Hematopoietic multipotent progenitor cell treated with erythropoietin and hydrocortisone succinate and interleukin-3 and kit ligand, for 6 days (in vitro differentiated cells): ENCODE measurements at places on chromosomes 4 and X.

GRCh38 chr4:26748811-26749210 lies 111.8 kb upstream of the STIM2 start:
- peak; percentile 26 for DNase-seq

GRCh38 chrX:107730991-107731766 lies 44.4 kb downstream of the TSC22D3 start:
- peak; percentile 32 for DNase-seq

- DNase-seq = no peak
These were observed 4.6 kb downstream of the TMEM255A start for GRCh38 chrX:120306630-120307029.

- no peak for DNase-seq
These were observed 48.6 kb downstream of the BMPR1B start for GRCh38 chr4:94806376-94806775.

DNA sequence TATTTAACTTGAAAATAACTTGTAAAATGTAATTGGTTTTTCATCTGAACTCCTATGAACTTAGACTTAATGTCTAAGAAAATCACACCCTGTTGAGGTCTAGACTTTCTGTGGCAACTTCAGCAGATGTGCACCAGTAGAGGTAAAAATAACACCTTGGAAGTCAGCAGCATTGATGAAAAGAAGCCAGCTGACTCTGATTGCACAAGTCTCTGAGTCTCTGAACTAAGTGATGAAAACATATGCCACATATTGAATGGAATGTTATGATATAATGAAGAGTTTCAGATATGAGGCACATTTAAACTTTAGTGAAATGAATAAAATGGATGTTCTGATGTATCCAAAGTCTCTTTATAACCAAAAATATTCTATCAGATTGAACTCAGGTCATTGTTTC lies 155.4 kb downstream of the GPM6A start:
- no peak for DNase-seq

- DNase-seq = no peak
These were observed 45.6 kb upstream of the PABPC5 start for GRCh38 chrX:91389026-91389425.

- peak; percentile 58 for DNase-seq
These were observed 2.4 kb upstream of the PCDH10 start for GRCh38 chr4:133146574-133147241.

DNA sequence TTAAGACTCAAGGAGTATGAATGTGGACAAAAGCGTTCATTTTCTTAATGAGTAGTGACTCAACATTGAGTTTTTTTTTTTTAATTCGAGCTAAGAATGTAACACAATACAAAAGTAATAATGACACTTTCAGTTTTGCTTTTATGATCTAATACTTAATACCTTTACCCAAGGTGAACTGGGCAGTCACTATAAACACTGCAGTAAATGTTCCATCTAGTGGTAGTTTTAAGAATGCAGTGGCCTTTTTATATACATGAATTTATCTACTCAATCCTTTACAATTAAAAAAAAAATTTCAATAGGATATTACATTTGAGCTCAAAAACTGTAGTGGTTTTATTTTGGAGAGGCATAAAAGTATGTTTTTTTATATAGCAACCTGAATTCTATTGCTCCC lies 33.9 kb downstream of the PDK3 start:
- DNase-seq = peak; percentile 64

DNA sequence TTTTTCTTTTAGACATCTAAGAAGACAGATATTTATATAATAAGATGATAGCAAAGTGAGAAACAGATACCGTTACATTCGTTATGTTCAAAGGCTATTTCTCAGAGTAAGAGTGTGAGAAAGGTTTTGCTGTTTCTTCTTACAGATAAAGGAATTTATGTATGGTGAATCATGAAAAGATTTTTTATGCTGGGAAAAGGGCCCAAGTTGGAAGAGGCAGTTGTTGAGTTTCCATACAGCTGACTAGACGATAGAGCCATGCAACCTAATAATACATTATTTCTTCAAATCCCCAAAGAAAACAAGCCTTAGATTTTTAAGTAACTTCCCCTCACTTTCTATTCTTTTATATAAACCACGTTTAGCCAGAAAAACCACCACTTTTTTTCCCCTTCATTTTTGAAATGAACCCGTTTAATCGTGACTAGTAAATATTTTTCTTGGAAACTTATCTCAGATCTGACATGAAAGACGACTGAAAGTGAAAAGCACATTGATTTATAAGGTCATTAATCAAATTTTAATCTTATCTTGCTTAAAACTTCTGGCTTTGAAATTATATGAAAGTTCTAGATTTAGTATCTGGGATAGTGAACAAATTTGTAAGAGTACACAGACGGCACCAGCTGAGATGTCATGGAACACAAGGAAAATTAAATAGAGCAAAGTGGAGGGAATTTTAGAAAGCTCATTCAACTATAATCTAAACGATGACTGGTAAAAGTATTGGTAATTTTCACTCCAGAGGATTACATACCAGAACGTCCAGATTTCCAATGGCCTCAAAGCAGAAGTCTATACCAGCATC lies 10.9 kb downstream of the ADH6 start:
- no peak for DNase-seq

DNA sequence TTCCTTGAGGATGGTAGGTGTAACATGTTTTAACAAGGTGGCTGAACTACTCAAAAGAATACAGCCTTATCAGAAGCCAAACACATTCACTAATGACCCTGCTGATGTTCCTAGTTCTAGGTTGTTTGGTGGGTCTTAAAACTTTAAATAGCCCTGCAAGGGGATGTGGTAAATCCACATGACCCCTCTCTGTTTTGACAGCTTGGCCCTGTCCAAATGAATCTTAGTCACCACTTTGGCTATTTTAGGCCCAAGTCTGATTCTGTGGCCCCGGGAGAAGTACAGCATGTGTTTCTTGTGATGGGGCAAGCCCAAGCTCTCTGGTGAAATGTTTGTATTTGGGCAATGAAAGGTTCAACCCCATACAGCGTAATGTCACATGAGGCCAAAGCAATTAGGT lies 54.5 kb upstream of the GPR34 start:
- peak; percentile 18 for DNase-seq

- no peak for DNase-seq
These were observed 49.8 kb upstream of the AGA start for GRCh38 chr4:177492022-177492421.

DNA sequence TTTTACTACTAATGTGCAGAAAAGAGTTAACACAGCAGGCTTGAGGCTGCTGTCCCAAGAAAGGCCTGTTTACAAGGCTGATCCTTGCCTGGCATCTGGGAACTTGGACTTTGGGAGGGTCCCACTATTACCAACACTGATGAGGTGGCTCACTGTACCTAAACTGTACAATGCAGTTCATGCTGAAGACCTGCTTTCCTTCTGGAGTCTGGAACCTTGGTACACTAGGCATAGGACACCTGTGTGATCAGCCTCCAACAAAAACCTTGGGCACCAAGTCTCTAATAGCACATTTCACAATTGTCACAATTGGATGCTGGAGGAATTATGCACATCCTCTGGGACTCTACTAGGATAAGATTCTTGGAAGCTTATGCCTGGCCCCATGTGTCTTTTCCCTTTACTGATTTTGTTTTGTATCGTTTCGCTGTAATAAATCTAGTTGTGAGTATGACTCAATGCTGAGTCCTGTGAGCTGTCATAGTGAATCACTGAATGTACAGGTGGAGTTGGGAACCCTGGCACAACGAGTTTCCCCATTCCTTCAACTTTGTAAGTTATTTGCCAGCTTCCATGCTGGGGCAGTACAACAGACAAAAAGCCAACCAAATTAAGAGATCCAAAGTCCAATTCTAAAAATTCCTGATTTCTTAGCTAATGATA lies 45.9 kb downstream of the TEC start:
- DNase-seq = no peak

- DNase-seq = no peak
These were observed 48.6 kb downstream of the LRP2BP start for GRCh38 chr4:185346975-185347601.

- no peak for DNase-seq
These were observed 222.4 kb downstream of the GALNTL6 start for GRCh38 chr4:172035562-172035961.

GRCh38 chr4:26233350-26233749 lies 87.5 kb upstream of the RBPJ start:
- DNase-seq = no peak

DNA sequence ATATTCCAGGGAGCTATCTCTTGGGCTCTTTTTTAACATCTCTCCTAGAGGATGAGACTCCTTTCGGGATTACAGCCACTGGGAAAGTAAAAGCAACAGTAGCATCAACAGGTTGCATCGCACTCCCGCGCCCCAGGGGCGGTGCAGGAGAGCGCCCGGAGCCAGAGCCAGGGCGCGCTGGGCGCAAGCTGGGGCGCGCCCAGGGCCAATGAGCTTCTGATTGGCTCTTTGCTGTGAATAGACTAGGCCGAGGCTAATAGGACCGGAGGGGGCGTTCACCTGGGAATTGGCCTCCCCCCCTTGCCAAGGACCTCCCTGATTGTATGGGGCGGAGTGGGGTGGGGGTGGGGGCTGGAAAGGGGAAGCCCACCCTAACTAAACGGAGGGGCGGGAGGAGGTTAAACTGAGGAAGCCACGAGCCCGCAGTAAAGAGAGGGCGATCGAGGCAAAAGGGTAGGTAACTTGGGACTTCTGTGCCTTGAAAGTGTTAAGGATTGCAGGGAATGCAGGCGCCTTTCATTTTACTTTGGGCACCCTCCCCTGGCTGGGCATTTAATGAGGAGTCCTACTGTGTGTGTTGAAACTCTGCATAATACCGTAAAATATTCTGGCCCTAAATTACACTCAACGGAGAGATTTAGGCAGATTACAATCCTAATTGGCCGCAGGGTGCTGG lies 1.1 kb upstream of the ATOH1 start:
- DNase-seq = no peak

- no peak for DNase-seq
These were observed 383.9 kb downstream of the PCDH7 start for GRCh38 chr4:31104043-31104442.

GRCh38 chrX:43707812-43708548 lies 51.9 kb downstream of the MAOA start:
- no peak for DNase-seq

DNA sequence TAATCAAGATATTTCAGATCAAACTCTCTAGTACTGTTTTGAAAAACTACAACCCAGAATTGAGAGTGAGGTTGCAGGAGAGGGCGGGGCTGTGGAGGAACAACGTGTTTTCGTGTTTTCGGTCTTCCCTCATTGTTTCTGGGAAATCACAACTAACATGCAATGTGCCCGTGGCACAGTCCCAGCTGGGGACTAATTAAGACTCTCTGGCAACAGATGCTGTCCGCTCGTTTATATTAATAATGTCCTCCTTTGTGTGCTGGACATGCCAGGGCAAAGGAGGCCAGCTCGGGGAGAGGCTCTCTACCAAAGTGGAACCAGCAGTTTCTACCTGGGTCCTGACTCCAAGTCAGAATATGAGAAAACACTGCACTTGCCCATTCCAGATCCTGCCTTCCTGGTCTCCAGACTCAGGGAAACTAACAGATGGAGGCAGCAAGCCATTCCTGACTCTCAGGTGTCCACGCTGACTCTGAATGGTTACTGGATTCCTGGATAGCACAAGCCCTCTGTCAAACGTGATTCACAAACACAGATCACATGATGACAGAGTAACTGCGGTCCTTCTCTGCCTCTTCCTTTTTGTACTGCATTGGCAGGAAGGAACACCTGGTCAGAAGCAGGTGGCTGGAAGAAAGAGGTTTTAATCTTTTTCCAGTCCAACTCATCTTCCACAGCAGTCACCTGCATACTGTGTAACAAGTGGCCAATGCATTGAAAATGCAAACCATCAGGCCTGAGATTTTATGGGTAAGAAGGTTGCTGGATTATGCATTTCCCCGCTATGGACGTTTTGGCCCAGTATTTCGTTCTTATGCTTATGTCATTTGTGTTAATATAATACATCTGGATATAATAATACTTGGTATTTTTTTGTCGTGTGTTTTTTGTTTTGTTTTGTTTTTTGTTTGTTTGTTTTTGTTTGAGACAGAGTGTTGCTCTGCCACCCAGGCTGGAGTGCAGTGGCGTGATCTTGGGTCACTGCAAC lies 65.0 kb downstream of the COQ2 start:
- no peak for DNase-seq

- DNase-seq = no peak
These were observed 76.5 kb upstream of the LSM6 start for GRCh38 chr4:146098978-146099377.

DNA sequence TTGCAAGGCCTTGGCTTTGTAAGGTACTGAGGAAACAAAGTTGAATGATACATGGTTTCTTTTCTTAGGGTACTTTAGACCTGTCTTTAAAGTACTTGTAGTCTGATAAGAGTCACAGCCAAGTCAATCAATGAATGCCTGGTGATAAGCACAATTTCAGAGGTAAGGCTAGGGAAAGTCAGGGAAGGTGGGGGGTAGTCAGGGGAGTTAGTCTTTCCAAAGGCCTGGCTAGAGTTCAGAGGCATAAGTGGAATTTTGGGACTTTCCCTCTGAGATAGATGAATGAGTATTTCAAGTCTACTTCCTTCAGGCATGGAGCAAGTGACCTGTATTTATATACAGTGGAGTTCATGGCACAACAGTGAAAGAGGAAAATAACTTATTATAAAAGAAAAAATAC lies 78.3 kb downstream of the SLC4A4 start:
- DNase-seq = no peak

DNA sequence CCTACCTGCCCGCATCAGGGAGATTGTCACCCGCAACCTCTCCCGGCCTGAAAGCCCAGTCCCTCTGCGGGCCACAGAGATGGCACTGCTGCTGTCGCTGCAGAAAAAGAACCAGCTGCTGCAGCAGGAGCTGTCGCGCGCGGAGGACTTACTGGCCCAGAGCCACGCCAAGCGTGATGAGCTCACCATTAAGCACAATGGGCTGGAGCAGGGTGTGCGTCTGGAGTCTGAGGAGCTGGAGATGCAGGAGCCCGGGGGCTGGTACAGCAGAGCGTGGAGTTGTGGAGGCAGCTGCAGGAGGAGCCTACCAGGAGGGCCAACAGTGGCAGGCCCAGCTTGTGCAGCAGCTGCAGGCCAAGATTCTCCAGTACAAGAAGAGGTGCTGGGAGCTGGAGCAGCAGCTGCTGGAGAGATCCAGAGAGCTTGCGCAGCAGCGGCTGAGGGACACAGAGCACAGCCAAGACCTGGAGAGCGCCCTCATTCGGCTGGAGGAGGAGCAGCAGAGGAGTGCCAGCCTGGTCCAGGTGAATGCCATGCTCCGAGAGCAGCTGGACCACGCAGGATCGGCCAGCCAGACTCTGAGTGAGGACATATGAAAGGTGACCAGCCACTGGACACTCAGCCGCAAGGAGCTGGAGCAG lies 11.3 kb downstream of the SMIM10L2A start:
- DNase-seq = no peak

DNA sequence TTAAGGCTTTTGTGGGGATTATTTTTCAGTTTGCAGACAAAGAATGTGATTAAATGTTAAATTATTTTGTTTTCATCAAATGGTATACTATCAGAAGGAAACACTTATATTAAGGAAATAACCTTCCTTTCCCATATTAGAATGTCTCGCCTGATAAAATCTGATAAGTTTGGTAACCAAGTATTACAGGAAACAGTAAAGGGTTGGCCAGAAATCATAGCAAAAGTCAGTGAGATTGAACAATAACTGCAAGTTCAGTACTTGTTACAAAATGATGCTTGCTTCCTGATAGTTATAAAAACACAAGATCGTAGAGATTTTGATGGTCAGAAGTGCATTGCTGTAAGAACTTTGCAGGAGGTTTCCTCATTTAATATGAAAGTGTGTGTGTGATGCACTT lies 40.5 kb downstream of the FABP2 start:
- peak; percentile 57 for DNase-seq

- peak; percentile 79 for DNase-seq
These were observed 114.5 kb downstream of the ADRA2C start for GRCh38 chr4:3880615-3881120.
